ENCODE measurements at places on chromosomes 2 and 18. TPM values are rescaled to one million over a fixed set of nuclear protein-coding genes. Genes with fewer than 3 reads are reported as not detected.

The ZBTB7C gene
- 0.50 TPM for total RNA-seq

The MAP3K19 gene
- total RNA-seq: not detected

The GYPC gene
- not detected for total RNA-seq

The PUM2 gene
- 39.9 TPM for total RNA-seq

The CFAP65 gene
- total RNA-seq: not detected

The SNORC gene
- total RNA-seq: 0.32 TPM

The FKBP7 gene
- total RNA-seq: 70.7 TPM

DNA sequence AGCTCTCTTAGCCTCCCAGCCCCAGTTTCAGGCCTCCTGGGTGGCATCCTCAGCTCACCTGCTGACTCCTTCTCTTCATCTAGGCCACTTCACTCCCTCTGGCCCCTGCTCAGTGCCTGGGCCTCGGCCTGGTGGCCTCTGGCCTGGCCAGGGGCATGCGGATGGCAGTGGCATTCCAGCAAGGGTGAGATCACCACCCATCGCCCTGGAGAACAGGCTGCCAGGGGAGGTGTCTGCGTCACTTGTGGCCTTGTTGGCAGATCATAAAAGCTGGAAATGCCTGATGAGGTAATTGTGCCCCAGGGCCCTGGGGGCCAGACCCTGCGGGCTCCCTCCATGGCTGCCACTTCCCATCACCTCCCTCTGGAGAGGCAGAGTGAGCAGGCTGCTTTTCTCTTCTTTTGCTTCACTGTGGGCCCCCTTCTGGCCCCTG, 72.5 kb upstream of the SMAD2 start:
- DNase-seq: peak; percentile 90
- peaks cover 28% of the 10 kb centered on the region for H3K4me1 ChIP-seq
- no peak overlapping the region for H3K4me3 ChIP-seq
- H3K36me3 ChIP-seq: no peaks in the 10 kb centered on the region

DNA sequence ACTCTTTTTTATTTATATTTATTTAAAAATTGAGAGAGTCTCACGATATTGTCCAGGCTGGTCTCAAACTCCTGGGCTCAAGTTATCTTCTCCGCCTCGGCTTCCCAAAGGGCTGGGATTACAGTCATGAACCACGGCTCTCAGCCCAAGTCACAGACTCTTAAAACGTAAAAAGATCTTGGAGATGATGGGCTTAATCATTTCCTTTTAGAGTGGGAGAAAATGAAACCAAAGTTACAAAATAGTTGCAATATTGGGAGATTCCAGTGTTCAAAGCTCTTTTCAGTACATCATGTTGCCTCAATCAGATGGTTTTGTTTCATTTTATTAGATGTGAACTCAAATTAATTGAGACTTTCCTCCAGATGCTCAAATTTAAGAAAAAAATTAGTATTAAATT, 151.4 kb upstream of the XPO1 start:
- no peak for DNase-seq
- H3K27ac ChIP-seq: no peak overlapping the region
- no peak overlapping the region for H3K4me3 ChIP-seq
- H3K36me3 ChIP-seq: no peaks in the 10 kb centered on the region

- H3K4me1 ChIP-seq: peaks cover 59% of the 10 kb centered on the region
- peak overlapping the region; percentile 75 for H3K27ac ChIP-seq
- peak; percentile 68 for DNase-seq
- no peak overlapping the region for H3K4me3 ChIP-seq
- no peaks in the 10 kb centered on the region for H3K36me3 ChIP-seq
Measured at GRCh38 chr18:59715966-59716369, 18.7 kb upstream of the CCBE1 start.

DNA sequence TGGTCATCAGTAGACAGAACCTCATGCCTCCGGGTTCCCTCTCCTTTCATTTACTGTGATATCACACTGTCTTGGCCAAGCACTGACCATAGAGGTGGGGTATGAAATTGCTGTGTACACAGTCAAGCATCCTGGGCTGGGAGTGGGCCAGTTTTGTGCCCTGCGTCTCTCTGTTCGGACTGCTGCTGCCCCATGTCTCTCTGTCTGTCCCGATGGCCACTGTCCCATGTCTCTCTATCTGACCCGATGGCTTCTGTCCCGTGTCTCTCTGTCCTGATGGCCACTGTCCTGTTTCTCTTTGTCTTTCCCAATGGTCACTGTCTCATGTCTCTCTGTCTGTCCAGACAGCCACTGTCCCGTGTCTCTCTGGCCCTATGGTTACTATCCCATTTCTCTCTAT, 164.9 kb downstream of the ARL4C start:
- no peaks in the 10 kb centered on the region for H3K27me3 ChIP-seq
- DNase-seq: no peak
- H3K4me1 ChIP-seq: 0 out of 2 replicates have a peak, but pooled peaks cover 4% of the 10 kb centered on the region
- H3K36me3 ChIP-seq: no peaks in the 10 kb centered on the region
- no peak overlapping the region for H3K27ac ChIP-seq
- H3K4me3 ChIP-seq: no peak overlapping the region

DNA sequence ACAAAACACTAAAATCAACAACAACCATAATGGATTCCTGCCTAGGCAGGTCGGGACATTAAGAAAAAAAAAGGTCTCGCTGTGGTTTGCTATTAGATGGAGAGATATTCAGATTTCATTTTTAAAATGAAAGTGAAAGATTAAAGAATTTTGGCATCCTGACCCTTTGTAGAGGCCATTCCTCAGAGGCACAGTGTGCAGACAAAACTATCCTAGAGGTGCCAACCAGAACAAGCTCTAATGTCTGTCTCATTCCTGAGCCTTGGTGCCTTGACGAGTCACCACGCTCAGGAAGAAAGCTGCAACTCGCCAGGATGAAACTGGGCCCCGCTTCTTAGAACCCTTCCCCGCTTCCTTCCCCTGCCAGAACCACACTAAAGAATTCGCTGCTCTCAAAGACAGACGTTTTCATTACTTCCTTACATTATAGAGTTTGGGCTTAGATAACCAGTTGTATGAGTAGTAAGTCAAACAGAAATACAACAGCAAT, 156.0 kb downstream of the TGIF1 start:
- DNase-seq: peak; percentile 62
- H3K4me1 ChIP-seq: peaks cover 39% of the 10 kb centered on the region
- H3K36me3 ChIP-seq: no peaks in the 10 kb centered on the region
- no peaks in the 10 kb centered on the region for H3K27me3 ChIP-seq
- peak overlapping the region; percentile 99 for H3K27ac ChIP-seq

GRCh38 chr2:202609381-202610145, 25.2 kb upstream of the FAM117B start:
- DNase-seq: no peak
- H3K36me3 ChIP-seq: no peaks in the 10 kb centered on the region
- H3K27me3 ChIP-seq: no peaks in the 10 kb centered on the region
- H3K4me3 ChIP-seq: no peak overlapping the region
- no peak overlapping the region for H3K27ac ChIP-seq

DNA sequence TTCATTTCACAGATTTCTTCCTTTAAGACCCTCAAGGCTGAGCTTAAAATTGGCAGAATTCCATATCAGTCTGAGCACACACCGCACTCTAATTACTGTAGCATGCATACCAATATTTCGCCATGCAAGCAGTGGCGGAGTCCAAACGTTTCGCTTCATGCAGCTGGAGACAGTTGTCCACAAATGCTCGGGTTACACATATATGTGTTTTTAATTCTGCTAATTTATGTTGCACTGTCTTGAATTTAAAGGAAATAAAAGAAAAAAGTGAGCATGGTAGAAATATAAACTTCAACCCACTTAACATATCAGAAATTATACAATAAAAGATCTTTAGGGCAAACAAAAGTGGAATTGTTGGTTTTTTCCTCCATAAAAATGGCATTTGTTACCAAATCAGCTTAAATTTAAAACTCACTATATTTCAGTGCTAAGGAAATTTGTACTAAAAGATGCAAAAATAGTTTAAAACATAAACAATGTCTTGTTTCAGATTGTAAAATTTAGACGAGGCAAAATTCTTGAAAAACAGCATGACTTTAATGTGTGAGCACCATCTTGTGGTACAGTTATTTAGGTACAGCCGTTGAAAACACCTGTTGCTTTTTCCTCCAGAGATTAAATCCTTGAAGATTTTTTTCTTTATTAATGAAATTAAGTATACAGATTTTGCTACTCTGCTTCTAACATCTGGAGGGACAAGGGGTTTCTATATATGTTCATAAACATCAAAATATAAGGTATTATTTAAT, 24.1 kb upstream of the KANSL1L start:
- H3K4me1 ChIP-seq: no peaks in the 10 kb centered on the region
- H3K27ac ChIP-seq: no peak overlapping the region
- DNase-seq: no peak
- H3K4me3 ChIP-seq: no peak overlapping the region
- no peaks in the 10 kb centered on the region for H3K36me3 ChIP-seq

DNA sequence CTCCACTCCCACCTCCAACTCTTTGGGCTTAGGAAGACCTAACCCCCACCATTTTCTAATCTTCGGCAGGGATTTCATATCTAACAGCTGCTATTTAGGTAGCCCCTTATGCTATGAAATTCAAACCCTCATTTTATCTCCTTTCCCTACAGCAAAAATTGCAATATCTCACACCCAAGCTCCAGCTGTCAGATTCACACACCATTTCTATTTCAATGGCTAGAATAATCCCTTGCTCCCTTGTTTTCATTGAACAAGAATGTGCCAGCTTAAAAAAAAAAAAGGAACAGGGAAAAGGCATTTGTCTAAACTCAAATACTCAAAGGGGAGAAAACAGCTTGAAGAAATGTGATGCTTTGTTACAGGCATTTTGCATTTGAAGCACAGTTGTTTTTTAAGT, 850.6 kb upstream of the ACVR2A start:
- no peak for DNase-seq
- no peaks in the 10 kb centered on the region for H3K36me3 ChIP-seq

- no peak overlapping the region for H3K4me3 ChIP-seq
- peaks cover 52% of the 10 kb centered on the region for H3K4me1 ChIP-seq
- DNase-seq: no peak
- H3K36me3 ChIP-seq: no peaks in the 10 kb centered on the region
- H3K27me3 ChIP-seq: peaks cover under 1% of the 10 kb centered on the region
- H3K27ac ChIP-seq: peak overlapping the region; percentile 27
Measured at GRCh38 chr2:20455076-20455587, 8.3 kb downstream of the RHOB start.

GRCh38 chr2:10256031-10256514, 46.6 kb upstream of the HPCAL1 start:
- no peak overlapping the region for H3K27ac ChIP-seq
- H3K36me3 ChIP-seq: no peaks in the 10 kb centered on the region
- no peaks in the 10 kb centered on the region for H3K4me1 ChIP-seq
- no peaks in the 10 kb centered on the region for H3K27me3 ChIP-seq

GRCh38 chr2:218406949-218407618, 7.4 kb downstream of the CTDSP1 start:
- peak overlapping the region; percentile 38 for H3K27ac ChIP-seq
- no peaks in the 10 kb centered on the region for H3K27me3 ChIP-seq
- peaks cover 20% of the 10 kb centered on the region for H3K4me1 ChIP-seq
- H3K36me3 ChIP-seq: peaks cover 35% of the 10 kb centered on the region
- peak overlapping the region; percentile 29 for H3K4me3 ChIP-seq

GRCh38 chr2:229838729-229839128, 83.1 kb downstream of the TRIP12 start:
- H3K4me3 ChIP-seq: no peak overlapping the region
- H3K27ac ChIP-seq: no peak overlapping the region
- H3K27me3 ChIP-seq: no peaks in the 10 kb centered on the region
- DNase-seq: no peak
- no peaks in the 10 kb centered on the region for H3K4me1 ChIP-seq

GRCh38 chr2:12170121-12170520, 423.7 kb downstream of the LPIN1 start:
- H3K4me3 ChIP-seq: no peak overlapping the region
- peak overlapping the region; percentile 83 for H3K27ac ChIP-seq
- DNase-seq: no peak

DNA sequence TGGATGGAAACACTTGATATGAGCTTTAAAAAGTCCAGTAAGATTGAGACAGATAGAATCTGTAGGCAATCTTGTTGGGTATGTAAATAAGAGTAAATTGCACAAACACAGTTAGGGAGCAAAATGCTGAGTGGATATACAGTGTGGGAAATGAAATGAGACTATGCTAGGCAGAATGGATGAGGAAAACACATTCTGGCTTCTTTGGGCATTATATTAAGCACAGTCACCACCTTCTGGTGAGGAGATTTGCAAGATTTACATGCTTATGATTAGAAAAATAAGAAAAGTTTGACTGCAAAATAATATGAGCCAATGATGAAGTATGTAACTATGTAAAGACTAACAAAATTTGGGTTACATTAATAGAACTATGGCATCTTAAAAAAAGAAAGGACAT, 2165.0 kb upstream of the CELF4 start:
- H3K4me1 ChIP-seq: no peaks in the 10 kb centered on the region
- H3K27ac ChIP-seq: no peak overlapping the region
- H3K4me3 ChIP-seq: no peak overlapping the region
- H3K36me3 ChIP-seq: no peaks in the 10 kb centered on the region
- no peak for DNase-seq
- no peaks in the 10 kb centered on the region for H3K27me3 ChIP-seq

- H3K4me3 ChIP-seq: no peak overlapping the region
- DNase-seq: no peak
- H3K27me3 ChIP-seq: no peaks in the 10 kb centered on the region
Measured at GRCh38 chr2:202909394-202910192, 1.9 kb downstream of the WDR12 start.

GRCh38 chr2:182444170-182444569, 17.3 kb upstream of the PDE1A start:
- no peak overlapping the region for H3K27ac ChIP-seq
- no peaks in the 10 kb centered on the region for H3K36me3 ChIP-seq
- H3K4me1 ChIP-seq: no peaks in the 10 kb centered on the region

DNA sequence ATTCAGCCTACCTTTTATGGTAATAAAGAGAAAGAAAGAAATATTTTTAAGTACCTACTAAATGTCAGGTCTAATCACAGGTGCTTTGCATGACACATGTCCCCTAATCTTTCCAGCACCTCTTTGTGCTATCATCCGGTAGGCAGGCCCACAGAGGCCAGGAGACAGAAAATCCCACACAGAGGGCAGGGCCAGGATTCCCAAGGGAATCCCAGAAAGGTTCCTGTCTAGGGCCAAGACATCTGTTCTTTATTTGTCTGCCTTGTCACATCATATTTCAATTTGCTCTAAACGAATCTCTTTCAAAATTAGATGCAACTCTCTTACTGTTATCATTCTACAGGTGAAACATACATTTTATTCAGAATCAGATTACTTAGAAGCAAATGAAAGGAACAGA, 676.1 kb upstream of the GYPC start:
- H3K27ac ChIP-seq: no peak overlapping the region
- no peaks in the 10 kb centered on the region for H3K27me3 ChIP-seq
- H3K4me1 ChIP-seq: no peaks in the 10 kb centered on the region
- DNase-seq: no peak

- peaks cover 28% of the 10 kb centered on the region for H3K4me1 ChIP-seq
- H3K36me3 ChIP-seq: no peaks in the 10 kb centered on the region
- H3K27ac ChIP-seq: no peak overlapping the region
Measured at GRCh38 chr2:20415511-20415918, 31.4 kb upstream of the RHOB start.

- no peak overlapping the region for H3K27ac ChIP-seq
- H3K4me1 ChIP-seq: peaks cover 7% of the 10 kb centered on the region
- no peak overlapping the region for H3K4me3 ChIP-seq
- H3K27me3 ChIP-seq: no peaks in the 10 kb centered on the region
- DNase-seq: no peak
Measured at GRCh38 chr2:217836901-217837491, 165.8 kb downstream of the TNS1 start.
